Mesothelial cell of epicardium (in vitro differentiated cells): ENCODE measurements at places on chromosomes 16 and 17.

DNA sequence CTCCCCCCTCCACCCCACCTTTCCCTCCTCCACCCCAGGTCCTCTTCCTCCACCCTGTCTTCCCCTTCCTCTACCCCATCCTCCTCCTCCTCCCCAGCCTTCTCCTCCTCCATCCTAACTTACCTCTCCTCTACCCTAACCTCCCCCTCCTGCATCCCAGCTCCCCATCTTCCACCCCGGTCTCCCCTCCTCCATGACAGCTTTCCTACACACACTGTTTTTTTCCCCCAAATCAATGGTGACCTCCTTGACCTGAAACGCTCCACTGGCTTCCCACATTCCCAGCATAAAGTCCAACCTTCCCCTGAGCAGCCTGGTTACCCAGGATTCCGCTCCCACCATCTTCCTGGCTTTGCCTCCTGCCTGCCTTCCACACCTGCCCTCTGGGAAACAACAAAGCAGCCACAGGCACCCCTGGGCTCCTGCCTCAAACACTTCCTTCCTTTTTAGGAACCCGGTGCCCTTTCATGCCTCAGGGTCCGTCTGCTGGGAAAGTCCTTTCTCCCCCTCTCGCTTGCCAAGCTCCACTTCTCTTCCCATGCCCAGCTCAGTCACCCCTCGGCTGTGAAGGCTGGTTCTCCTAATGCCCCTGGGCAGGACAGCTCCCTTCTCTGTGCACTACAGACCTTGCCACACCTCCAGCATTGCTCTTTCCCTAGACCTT is 2.1 kb downstream of the RGS9 start:
- H3K27me3 ChIP-seq = peaks cover 29% of the 10 kb centered on the region
- no peak overlapping the region for H3K4me3 ChIP-seq
- no peak overlapping the region for H3K27ac ChIP-seq
- peaks cover 20% of the 10 kb centered on the region for H3K4me1 ChIP-seq
- H3K36me3 ChIP-seq = no peaks in the 10 kb centered on the region

GRCh38 chr17:81991684-81992305 is 14.4 kb downstream of the ASPSCR1 start:
- H3K4me1 ChIP-seq = peaks cover 15% of the 10 kb centered on the region
- peak; percentile 23 for DNase-seq
- no peaks in the 10 kb centered on the region for H3K27me3 ChIP-seq
- peaks cover 16% of the 10 kb centered on the region for H3K36me3 ChIP-seq

GRCh38 chr16:10994571-10994970 is 50.2 kb downstream of the CLEC16A start:
- peaks cover 17% of the 10 kb centered on the region for H3K4me1 ChIP-seq
- no peak overlapping the region for H3K27ac ChIP-seq
- no peaks in the 10 kb centered on the region for H3K27me3 ChIP-seq
- no peak for DNase-seq

DNA sequence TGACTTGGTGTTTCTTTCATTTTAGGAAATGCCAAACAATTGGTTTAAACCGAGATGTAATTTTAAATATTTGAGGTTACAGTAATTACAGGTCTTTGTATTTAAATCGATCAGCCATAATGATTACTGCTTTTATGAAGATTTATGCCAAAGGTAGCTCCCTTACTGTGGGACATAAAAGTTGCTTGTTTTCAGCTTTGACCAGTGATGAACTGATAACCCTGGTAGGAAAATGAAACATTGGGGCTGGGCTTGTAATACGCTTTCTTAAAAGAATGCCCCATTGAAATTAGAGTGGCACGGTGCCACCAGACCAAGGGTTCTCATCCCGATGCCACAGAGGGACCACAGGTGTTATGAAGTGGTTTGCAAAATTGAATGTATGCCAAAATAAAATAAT is 7.3 kb downstream of the TNRC6A start:
- DNase-seq = no peak
- peak overlapping the region; percentile 84 for H3K27ac ChIP-seq
- H3K4me1 ChIP-seq = peaks cover 37% of the 10 kb centered on the region
- no peak overlapping the region for H3K4me3 ChIP-seq
